ENCODE measurements at places on chromosomes 4 and X. TPM values are rescaled to one million over a fixed set of nuclear protein-coding genes. Genes with fewer than 3 reads are reported as not detected.

CT47B1 gene
- not detected for total RNA-seq

SRD5A3 gene
- 9.7 TPM for total RNA-seq

ARHGAP10 gene
- 16.7 TPM for total RNA-seq

IL13RA2 gene
- 0.06 TPM for total RNA-seq

MAGEA12 gene
- total RNA-seq, result 0.16 TPM

MGARP gene
- total RNA-seq, result 0.85 TPM

OTUD6A gene
- not detected for total RNA-seq

CXXC4 gene
- not detected for total RNA-seq

WDR17 gene
- 1.8 TPM for total RNA-seq

THOC2 gene
- total RNA-seq, result 43.6 TPM

All from A549 treated with DMSO at 1 μM for 4 hours (cell line).